ENCODE measurements at places on chromosomes 2 and 18.

DNA sequence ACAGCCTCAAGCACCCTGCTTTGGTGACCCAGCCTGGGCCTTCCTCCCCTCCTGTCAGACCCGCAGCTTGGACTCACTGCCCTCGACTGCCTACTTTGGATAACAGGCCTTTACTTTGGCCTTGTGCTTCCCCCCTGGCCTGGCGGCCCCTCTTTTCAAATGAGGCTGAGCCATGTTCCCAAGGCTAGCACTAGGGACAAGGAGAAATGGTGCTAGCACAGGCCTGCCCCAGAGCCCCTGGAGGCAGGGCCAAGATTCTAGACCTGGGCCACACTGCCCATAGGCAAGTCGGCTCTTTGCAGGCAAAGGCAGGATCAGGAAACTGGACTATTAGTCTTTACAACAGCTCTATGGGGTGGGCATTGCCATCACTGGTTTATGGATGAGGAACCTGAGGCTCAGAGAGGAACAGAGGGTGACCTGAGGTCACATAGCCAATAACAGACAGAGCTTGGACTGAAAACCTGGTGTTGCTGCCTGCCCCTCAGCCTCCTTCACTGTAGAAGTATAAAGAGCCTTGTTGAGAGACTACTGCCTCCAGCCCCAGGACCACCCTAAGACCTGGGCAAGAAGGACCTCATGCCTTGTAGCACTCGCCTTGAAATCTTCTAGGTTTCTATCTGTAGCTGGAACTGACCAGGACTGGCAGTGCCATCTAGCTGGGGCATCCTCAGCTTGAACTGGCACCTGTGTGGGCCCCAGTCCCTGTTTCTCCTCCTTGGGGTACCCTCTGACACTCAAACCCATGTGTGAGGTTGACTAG lies 266.3 kb downstream of the DYSF start:
- no peak overlapping the region for H3K27ac ChIP-seq
- peaks cover 1% of the 10 kb centered on the region for H3K36me3 ChIP-seq

DNA sequence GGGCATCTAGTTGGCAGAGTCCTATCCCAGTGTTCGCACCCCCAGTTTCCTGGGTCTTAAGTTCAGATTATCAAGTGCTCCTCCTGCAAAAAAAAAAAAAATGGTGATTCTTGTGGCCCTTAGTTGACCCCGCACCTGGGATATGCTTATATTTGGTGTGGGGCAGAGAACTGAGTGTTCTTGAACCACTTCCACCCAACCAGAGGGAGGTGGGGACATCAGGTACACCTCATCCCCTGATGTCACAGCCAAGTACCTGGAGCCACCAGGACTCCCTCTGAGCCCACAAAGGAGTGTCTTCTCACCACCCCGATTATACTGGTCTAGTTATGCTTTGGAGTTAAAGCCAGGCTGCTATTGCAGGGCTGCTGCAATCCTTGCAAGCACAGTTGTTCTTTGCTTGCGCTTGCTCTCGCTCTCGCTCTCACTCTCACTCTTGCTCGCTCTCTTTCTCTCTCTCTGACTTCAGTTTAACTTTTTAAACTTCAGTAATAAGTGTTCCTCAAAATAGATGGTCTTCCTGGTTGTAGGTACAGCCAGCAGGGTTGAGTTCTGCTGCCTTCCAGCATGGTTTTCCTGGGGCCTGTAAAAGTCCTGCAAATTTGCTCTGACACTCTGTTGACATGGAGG lies 265.7 kb downstream of the NEDD4L start:
- H3K4me3 ChIP-seq: no peak overlapping the region
- peaks cover 2% of the 10 kb centered on the region for H3K36me3 ChIP-seq
- DNase-seq: no peak

DNA sequence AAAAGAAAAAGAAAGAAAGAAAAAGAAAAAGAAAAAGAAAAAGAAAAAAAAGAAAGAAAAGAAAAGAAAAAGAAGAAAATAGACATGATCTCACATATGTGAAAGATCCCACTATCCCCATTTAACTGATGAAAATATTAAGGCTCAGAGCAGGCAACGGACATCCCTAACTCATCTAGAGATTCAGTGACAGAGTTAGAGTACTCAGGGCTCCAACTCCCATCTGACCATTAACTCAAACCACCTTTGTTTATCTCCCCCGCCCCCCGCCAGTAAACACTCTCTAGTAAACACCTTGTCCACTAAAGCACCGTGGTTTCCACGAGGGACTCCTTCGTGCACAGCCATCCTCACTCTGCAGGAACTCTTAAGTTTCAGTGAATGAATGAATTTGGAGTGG lies 142.9 kb downstream of the TGIF1 start:
- peak overlapping the region; percentile 99 for H3K27ac ChIP-seq
- peaks cover 35% of the 10 kb centered on the region for H3K4me1 ChIP-seq
- H3K36me3 ChIP-seq: peaks cover 3% of the 10 kb centered on the region
- DNase-seq: no peak
- peak overlapping the region; percentile 34 for H3K4me3 ChIP-seq
- H3K27me3 ChIP-seq: no peaks in the 10 kb centered on the region

GRCh38 chr18:12639990-12640880 lies 17.7 kb downstream of the SPIRE1 start:
- H3K4me1 ChIP-seq: no peaks in the 10 kb centered on the region
- H3K36me3 ChIP-seq: no peaks in the 10 kb centered on the region
- H3K27ac ChIP-seq: no peak overlapping the region
- no peak for DNase-seq

GRCh38 chr2:233061591-233062450 lies 1.7 kb downstream of the INPP5D start:
- peaks cover 15% of the 10 kb centered on the region for H3K36me3 ChIP-seq
- peaks cover 26% of the 10 kb centered on the region for H3K4me1 ChIP-seq
- no peak for DNase-seq
- H3K27me3 ChIP-seq: no peaks in the 10 kb centered on the region
- H3K4me3 ChIP-seq: peak overlapping the region; percentile 98

- H3K27me3 ChIP-seq: no peaks in the 10 kb centered on the region
- peaks cover 4% of the 10 kb centered on the region for H3K36me3 ChIP-seq
- peak overlapping the region; percentile 66 for H3K27ac ChIP-seq
- DNase-seq: no peak
- H3K4me3 ChIP-seq: peak overlapping the region; percentile 43
Observed at GRCh38 chr2:45890819-45891218, 239.3 kb downstream of the PRKCE start.

GRCh38 chr2:85042330-85042729 lies 71.4 kb downstream of the KCMF1 start:
- no peaks in the 10 kb centered on the region for H3K27me3 ChIP-seq
- peak overlapping the region; percentile 1 for H3K27ac ChIP-seq
- no peak overlapping the region for H3K4me3 ChIP-seq
- H3K36me3 ChIP-seq: peaks cover 25% of the 10 kb centered on the region
- H3K4me1 ChIP-seq: no peaks in the 10 kb centered on the region
- no peak for DNase-seq

DNA sequence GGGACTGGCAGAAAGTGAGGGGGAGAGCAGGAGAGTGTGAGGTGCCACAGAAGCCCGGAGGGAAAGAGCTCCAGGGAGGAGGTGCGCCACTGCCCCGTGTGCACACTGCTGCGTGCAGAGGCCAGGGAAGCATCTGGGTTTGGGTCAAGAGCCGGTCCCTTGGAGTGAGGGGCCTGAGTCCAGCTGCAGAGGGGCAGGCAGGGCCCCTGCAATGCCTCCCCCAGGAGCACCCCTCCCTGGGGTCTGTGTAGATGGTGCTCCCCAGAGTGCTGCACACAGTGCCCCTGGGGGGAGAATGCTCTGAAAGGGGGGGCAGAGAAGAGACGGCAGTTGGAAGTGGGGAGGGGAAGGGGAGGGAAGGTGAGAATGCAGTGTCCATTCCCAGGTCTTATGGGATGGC lies 3.7 kb upstream of the LIMS2 start:
- no peak overlapping the region for H3K4me3 ChIP-seq
- H3K27ac ChIP-seq: no peak overlapping the region
- H3K36me3 ChIP-seq: no peaks in the 10 kb centered on the region
- no peak for DNase-seq
- H3K27me3 ChIP-seq: peaks cover 15% of the 10 kb centered on the region

- H3K36me3 ChIP-seq: peaks cover 8% of the 10 kb centered on the region
- H3K27me3 ChIP-seq: no peaks in the 10 kb centered on the region
- peak overlapping the region; percentile 22 for H3K27ac ChIP-seq
- no peak for DNase-seq
- H3K4me3 ChIP-seq: no peak overlapping the region
Observed at GRCh38 chr2:98715812-98716451, 15.0 kb downstream of the MGAT4A start.

DNA sequence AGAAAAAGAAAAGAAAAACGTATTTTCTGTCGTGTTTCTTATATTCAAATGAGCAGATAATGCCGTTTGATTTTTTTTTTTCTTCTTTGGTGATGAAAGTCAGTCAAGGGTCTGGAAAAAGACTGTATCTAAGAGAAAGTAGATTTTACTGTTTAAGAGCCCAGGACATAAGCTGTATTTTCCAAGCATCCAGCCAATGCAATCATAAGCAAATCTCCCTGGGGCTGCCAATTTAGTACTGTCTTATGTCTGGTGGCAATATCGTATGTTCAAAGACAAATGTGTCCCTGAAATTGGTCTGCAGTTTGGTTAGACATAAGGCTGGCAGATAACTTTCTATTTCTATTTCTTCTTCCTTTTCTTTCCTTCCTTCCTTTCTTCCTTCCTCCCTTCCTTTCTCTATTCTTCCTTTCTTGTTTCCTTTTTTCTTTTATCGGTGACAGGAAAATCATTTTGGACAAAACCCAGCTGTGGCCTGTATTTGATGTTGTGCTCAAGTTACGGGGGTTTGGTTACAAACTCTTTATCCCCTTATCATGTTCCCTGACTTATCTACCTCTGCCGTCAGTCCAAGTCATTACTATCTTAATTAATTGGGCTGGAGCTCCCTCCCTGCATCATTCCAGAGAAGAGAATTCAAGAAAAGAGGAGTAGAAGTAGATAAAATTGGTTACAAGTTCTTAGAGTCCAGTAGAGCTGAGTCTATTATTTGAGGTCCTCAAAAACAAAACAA lies 683.4 kb upstream of the FSHR start:
- H3K27ac ChIP-seq: no peak overlapping the region
- H3K27me3 ChIP-seq: no peaks in the 10 kb centered on the region
- no peaks in the 10 kb centered on the region for H3K4me1 ChIP-seq
- H3K36me3 ChIP-seq: no peaks in the 10 kb centered on the region
- no peak overlapping the region for H3K4me3 ChIP-seq
- no peak for DNase-seq

DNA sequence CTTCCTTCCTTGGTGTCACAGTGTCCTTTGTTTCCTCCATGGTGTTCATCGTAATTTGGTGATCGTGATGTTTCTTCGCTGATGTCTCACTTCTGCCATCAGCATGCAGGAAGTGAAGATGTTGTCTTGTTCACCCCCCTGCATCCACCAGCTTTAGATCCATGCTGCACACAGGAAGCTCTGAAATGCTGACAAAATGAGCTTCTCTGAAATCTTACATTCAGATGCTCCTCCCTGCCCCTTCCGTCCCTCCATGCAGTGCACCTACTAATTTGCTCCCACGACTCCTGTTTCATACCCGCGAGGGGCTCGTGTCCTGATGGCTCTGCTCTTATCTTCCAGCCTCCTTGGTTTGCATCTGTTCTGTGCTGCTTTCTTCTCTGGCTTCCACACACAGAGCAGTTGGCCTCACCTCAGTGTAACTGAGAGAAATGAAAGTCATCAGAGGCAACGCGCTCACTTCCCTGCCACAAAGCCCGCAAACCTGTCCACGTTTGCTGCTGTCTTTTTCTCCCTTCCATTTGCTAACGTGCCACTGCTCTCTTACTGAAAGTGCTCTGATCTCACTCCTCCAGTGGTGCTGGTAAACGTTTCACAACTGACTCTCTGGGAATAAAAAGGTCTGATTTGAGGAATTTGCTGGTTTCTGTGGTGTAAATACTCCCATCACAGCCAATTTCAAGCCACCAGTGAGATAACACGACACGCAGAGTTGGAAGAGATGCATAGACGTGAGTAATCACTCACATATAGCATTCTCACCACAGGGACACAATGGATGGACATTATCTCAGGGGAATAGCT lies 41.0 kb upstream of the MGAT4A start:
- peak overlapping the region; percentile 81 for H3K4me3 ChIP-seq
- DNase-seq: peak; percentile 12
- H3K4me1 ChIP-seq: peaks cover 25% of the 10 kb centered on the region
- H3K27me3 ChIP-seq: peaks cover 2% of the 10 kb centered on the region

- H3K36me3 ChIP-seq: peaks cover 22% of the 10 kb centered on the region
- DNase-seq: no peak
- no peaks in the 10 kb centered on the region for H3K27me3 ChIP-seq
- H3K27ac ChIP-seq: peak overlapping the region; percentile 75
- peaks cover 24% of the 10 kb centered on the region for H3K4me1 ChIP-seq
- H3K4me3 ChIP-seq: no peak overlapping the region
Observed at GRCh38 chr2:88038263-88039105, 17.1 kb downstream of the KRCC1 start.

DNA sequence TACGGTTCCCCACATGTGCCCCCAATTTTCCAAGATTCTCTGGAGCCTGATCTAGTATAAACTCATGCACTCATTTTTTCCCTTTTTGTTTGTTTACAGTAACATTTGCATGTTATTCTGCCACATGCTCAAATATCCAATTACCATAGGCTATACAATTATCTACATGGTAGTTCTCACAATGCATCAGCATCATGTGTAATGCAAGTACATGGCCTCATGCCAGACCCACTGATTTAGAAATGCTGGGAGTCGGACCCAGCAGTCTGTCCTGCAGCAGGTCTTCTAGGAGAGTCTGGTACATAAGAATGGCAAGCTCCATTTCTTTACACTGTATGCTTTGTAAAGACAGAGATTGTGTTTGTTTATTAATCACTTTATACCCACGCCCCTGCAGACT lies 107.7 kb downstream of the CBLN2 start:
- no peaks in the 10 kb centered on the region for H3K36me3 ChIP-seq
- no peak overlapping the region for H3K4me3 ChIP-seq
- no peak overlapping the region for H3K27ac ChIP-seq

DNA sequence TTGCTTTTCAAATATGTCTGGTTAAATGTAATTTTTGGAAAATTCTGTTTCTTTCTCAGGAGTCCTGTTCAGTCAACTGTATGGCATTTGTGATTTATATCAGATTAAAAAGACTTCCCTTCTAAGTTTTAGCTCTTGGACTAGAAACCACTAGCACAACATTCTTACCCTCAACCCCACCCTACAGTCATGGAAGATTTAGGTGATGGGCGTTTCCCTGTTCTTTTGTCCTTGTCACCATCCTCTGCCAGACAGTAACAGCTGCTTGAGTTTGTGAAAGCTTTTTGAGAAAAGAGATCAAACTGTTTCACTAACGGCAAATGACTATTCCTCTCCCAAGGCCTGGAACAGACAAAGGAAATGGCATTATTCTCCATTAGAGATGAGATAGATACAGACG lies 31.8 kb downstream of the SERPINB5 start:
- no peak overlapping the region for H3K4me3 ChIP-seq
- H3K27ac ChIP-seq: no peak overlapping the region
- no peaks in the 10 kb centered on the region for H3K36me3 ChIP-seq
- peaks cover 16% of the 10 kb centered on the region for H3K27me3 ChIP-seq
- no peak for DNase-seq

- no peaks in the 10 kb centered on the region for H3K36me3 ChIP-seq
- peaks cover 7% of the 10 kb centered on the region for H3K27me3 ChIP-seq
- no peak overlapping the region for H3K27ac ChIP-seq
- H3K4me3 ChIP-seq: no peak overlapping the region
Observed at GRCh38 chr18:24795129-24795528, 334.7 kb downstream of the HRH4 start.

- H3K27ac ChIP-seq: peak overlapping the region; percentile 91
- H3K36me3 ChIP-seq: no peaks in the 10 kb centered on the region
- no peaks in the 10 kb centered on the region for H3K27me3 ChIP-seq
- H3K4me3 ChIP-seq: peak overlapping the region; percentile 85
- H3K4me1 ChIP-seq: peaks cover 4% of the 10 kb centered on the region
Observed at GRCh38 chr18:26134107-26134506, 438 bp downstream of the PSMA8 start.

All from memory B cell (primary cell).